ENCODE measurements at places on chromosomes 6 and 20.

DNA sequence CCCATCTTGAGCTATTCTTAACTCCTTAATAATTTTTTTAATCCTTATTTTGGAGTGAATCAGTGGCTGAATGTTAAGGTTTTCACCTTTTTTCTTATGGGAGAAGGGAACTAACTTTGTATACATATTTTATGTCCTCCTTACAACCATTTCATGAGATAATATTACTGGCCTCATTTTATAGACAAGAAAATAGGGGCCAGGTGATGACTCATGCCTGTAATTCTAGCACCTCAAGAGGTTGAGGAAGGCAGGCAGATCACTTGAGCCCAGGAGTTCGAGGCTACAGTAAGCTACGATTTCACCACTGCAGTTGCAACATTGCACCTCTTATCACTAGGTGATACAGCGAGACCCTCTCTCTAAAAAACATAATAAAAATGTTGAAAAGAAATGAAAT is 128.7 kb downstream of the TMEM242 start:
- DNase-seq, result no peak
- no peaks in the 10 kb centered on the region for H3K27me3 ChIP-seq
- H3K4me3 ChIP-seq, result no peak overlapping the region
- H3K36me3 ChIP-seq, result peaks cover 8% of the 10 kb centered on the region
- no peaks in the 10 kb centered on the region for H3K4me1 ChIP-seq

DNA sequence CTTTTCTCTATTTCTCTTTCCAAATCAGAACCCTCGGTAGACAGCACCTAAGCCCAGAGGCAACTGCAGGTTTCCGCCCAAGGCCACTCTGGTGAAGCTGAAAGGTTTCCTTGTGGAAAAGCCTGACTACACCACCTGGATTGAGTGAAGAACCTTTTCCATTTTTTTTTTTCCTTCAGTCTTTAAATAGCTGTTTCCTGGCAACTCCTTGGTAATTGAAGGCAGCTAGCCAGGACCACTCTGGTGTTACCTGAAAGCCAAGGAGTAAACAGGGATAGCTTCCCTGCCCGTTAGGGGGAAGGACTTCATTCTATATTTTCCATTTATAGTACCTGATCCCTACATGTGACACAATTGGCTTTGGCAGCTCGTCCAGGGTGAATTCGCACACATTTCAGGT is 1238.4 kb downstream of the GRIK2 start:
- H3K36me3 ChIP-seq, result no peaks in the 10 kb centered on the region
- H3K4me3 ChIP-seq, result no peak overlapping the region
- H3K4me1 ChIP-seq, result no peaks in the 10 kb centered on the region

DNA sequence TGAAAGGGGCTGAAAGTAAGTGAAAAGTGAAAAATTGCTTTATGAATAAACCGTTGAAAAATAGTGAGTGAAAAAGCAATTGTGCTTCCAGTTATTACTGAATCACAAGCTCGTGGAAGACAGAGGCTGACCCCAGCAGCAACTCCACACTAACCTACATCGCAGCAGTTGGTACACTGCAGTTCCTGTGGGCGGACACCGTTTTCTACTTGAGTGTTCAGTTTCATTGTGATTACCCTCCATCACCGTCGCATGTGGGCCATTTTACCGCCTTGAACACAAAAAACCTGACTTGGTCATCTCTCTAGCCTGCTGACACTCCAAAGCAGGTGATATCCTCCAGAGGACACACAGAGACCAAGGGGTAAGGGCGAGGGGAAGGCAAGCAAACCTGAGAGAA is 28.4 kb downstream of the PRDM1 start:
- DNase-seq, result no peak
- no peak overlapping the region for H3K27ac ChIP-seq
- no peak overlapping the region for H3K4me3 ChIP-seq
- H3K4me1 ChIP-seq, result no peaks in the 10 kb centered on the region
- no peaks in the 10 kb centered on the region for H3K27me3 ChIP-seq

GRCh38 chr20:35199740-35200139 is 26.8 kb upstream of the MMP24 start:
- no peak for DNase-seq
- H3K4me3 ChIP-seq, result no peak overlapping the region
- H3K27ac ChIP-seq, result no peak overlapping the region
- H3K4me1 ChIP-seq, result no peaks in the 10 kb centered on the region
- no peaks in the 10 kb centered on the region for H3K27me3 ChIP-seq
- H3K36me3 ChIP-seq, result no peaks in the 10 kb centered on the region

DNA sequence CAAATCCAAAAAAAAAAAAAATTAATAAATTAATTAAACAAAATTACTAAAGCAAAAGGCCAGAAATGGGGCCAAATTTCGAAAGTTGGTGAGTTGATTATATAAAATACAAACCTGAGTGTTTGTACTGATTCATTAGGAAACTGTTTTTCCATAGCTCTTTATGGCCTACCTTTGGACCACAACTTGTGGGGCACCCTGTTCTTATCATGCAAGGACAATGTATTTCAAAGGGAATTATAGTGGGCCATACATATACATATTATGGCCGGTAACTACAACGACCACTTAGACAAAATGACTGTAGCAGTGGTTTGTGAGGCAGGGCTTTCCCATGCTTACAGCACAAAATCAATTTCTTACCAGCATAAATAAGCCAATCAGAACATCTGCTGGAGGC is 69.5 kb downstream of the ESF1 start:
- no peaks in the 10 kb centered on the region for H3K4me1 ChIP-seq
- H3K4me3 ChIP-seq, result no peak overlapping the region
- DNase-seq, result no peak
- H3K36me3 ChIP-seq, result no peaks in the 10 kb centered on the region
- no peak overlapping the region for H3K27ac ChIP-seq

DNA sequence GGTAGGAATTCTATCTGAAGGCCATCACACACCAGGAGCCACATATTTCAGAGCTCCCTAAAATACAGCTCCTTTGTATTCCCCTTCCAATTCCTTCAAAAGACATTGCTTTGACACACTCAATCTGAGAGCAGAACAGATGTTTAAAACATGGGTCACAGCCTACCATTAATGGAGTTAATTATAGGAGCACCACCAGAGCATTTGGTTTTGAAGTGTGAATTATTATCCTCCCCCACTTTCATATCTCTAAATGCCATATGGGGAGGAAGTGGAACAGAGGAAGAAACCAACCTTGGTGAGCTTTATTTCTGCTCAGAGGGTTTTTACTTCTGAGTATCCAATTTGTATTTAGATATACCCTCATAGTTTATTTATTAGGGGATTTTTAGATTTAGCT is 50.7 kb upstream of the TNFRSF21 start:
- no peaks in the 10 kb centered on the region for H3K27me3 ChIP-seq
- H3K36me3 ChIP-seq, result no peaks in the 10 kb centered on the region
- H3K4me1 ChIP-seq, result no peaks in the 10 kb centered on the region
- no peak overlapping the region for H3K27ac ChIP-seq
- DNase-seq, result no peak
